ENCODE measurements at places on chromosomes 2 and 18.

DNA sequence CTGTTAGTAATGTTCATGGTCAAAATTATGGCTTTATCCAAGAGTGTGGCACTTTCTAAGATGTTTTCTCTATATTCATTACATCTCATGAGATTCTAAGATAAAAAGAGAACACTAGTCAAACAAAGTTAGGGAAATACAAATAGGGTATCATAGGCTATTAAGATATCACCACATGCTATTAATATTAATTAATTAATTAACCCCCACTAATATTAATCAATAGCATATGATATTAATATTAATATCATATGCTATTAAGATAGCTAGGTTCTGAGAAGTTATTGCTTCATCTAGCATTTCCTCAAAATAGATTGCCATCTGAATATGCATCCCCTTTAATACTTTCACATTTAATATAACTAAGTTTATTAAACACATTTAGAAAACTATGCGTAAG, 22.1 kb downstream of the DSG3 start:
- no peak for DNase-seq

GRCh38 chr2:15181092-15181745, 379.9 kb downstream of the NBAS start:
- DNase-seq, result no peak

DNA sequence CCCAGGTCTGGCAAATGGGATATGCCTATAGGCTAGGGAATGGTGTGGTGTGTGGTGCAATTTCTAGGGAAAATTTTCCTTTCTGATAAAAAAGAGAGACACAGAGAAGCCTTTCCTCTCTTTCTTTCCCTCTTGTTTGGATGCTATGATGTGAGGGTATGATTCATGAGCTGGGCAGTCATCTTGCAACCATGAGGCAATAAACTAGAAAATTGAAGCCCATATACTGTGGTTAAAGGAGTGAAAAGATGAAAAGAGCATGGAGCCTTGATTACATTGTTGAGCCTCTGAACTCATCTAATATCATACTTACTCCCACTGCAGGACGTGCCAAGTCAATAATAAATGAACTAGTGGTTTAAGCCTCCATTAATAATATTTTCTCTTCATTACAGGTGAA, 215.6 kb downstream of the HAUS1 start:
- DNase-seq, result no peak

DNA sequence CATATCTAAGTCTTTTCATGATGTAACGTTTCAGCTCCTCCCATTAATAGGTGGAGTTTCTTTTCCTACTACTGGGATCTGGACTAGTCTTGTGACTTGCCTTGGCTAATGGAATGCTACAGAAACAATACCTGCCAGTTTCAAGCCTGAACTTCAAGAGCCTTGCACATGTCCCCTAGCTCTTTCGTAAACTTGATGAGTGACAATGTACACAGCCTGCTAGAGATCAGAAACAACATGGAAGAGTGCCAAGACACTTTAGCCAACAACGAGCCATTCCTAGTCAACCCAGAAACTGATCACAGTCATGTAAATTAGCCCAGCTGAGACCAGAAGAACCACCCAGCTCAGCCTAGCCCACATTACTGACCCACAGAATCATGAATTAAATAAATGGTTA, 24.8 kb upstream of the STK39 start:
- no peak for DNase-seq

DNA sequence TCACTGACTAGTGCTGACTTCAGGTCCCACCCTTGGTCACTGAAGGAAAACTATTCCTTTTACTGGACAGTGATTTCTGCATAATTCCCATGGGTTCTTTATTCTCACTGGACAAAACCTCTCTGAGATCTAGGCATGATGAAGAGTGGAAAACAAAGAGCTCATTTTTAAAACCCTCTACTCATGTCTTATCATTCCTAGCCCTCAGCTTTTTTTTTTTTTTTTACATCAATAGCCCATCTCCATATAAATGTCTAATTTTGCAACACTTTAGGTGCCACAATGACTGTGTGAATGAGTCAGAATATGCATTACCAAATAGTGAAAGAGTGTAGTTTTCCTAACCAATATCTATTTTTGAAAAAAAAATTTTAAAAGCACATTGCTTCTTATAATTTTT, 74.8 kb downstream of the TCF4 start:
- no peak for DNase-seq

DNA sequence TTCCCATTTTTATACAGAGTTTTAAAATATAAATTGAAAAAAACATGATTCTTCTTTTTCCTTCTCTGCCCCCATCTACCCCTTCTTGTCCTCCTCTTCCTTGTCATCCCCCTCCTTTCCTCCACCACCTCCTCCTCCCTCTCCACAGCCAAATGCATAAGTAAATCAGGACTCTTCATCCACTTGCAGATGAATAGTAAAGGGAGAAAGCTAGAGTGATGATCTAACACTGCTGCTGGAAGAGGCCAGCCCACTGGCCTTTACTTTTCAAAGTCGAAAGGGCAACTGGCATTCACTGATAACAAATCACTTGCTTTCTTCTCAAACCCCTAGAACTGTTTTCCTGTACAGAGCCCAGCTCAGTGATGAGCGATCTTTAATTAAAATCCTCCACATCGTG, 205.8 kb downstream of the PDE1A start:
- DNase-seq, result no peak

DNA sequence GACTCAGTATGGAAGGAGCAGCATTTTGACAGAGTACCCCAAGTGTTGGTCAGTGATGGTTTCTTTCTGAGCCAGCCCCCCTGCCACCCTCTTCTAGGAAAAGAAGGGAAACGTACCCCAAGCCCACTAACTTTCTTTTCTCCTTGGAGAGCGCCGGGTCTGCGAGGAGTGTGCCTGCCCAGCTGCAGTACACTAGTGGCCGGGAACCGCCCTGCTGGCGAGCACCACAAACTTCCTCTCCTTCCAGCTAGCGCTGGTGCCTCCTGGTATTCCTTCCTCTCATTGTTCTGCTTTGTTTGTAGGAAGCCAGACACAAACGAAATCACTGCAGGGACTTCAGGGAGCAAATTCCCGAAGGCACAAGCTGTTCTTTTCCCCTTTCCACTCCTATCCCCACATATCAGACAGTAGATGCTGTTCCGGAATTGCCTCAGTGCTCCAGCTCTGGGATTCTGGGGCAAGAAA, 1.8 kb downstream of the CCDC85A start:
- DNase-seq, result peak; percentile 14

DNA sequence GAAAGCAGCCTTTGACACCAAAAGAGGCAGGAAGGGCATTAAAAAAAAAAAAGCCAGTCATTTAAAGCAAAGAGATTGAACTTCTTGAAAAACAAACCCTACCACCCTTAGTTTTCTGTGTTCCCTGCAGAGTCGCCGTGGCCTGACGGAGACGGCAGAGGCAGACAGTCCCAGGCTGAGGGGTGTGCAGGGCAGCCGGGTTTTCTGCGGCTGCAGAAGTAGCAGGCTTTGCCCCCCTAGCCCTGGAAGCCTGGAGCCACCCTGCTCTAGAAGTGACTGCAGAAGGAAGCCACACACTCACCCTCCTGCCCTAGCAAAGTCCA, 2.8 kb downstream of the INPP5D start:
- DNase-seq, result no peak

- DNase-seq, result no peak
These were observed 256.7 kb upstream of the RBBP8 start for GRCh38 chr18:22676423-22676822.

DNA sequence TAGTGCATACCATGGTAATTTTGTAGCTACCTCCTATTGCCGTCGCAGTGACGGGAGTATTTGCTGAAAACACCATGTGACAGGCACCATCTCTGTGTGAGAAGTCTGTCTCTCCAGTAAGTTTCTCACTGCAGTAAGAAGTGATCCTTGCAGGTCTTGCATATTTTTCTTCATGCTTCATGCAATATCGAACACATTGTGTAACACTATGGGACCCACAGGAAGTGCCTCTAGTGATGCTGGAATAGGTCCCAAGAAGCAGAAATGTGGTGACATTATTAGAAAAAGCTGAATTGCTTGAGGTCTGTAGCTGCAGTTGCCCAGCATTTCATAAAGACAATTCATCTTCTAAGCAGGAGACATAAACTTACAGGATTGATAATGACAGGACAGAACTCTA, 167.6 kb downstream of the DCDC2C start:
- DNase-seq, result no peak

Data from astrocyte of the spinal cord (primary cell).